NCI-H1436 (cell line): ENCODE measurements at places on chromosomes 3 and 15.
A peak's percentile ranks its signal among the peaks of the same experiment; 100 is the strongest.

- no peak for DNase-seq
Measured at GRCh38 chr15:89778861-89779260, 2.7 kb downstream of the MESP2 start.

DNA sequence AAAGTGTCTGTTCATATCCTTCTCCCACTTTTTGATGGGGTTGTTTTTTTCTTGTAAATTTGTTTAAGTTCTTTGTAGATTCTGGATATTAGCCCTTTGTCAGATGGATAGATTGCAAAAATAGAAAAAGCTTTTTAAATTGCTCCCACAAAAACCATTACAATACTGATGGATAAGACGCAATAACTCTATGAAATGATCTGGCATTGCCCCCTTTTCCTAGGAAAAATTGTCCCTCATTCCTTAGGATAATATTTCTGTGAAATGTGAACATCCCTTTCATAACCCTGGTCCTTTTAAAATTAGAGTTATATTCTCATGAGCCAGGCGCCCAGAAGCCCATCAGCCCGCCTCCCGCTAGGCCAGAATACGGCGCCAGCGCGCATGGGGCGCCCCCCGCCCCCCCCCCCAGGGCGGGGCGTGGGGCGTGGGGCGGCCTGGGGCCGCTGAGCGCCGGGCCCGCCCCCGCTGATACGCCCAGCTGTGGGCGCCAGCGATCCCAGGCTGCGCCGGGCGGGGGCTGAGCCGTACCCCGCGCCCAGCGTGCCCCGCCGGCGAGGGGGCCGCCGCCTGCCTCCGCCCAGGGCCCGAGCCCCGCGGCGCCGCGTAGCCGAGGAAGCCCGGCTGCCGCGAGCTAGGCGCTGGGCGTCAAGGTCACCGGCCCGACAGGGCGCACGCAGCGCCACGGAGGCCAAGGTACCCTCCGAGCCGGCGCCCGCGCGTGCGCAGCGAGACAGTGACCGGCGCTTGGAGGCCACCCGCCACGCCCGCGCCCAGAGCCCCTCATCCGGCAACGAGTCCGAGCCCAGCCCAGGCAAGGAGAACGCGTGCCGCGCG, 11.1 kb upstream of the ROPN1B start:
- no peak for DNase-seq

DNA sequence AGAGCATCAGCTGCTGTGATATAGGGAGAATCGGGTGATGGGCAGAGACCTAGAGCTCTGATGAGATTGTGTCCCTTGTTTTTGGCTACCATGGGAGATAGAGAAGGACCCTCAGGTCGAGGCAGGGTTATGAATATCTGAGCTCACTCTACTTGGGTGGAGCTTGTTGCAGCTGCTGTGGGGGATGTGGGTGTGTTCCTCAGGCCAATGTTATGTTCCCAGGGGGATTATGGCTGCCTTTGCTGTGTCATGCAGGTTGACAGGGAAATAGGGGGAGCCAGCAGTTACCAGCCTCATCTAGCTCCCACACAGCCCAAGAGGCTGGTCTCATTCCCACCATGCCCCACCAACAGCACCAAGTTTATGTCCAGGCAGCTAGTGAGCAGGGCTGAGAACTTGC, 131.5 kb downstream of the TRIM42 start:
- peak; percentile 18 for DNase-seq

- DNase-seq, result no peak
Measured at GRCh38 chr3:55044486-55044885, 116.6 kb upstream of the LRTM1 start.

GRCh38 chr3:137065381-137065780, 107.6 kb downstream of the IL20RB start:
- no peak for DNase-seq
